ENCODE measurements at places on chromosomes 3 and 15. TPM values are rescaled to one million over a fixed set of nuclear protein-coding genes. Genes with fewer than 3 reads are reported as not detected.

CHCHD4 gene
- polyA plus RNA-seq, result 21.0 TPM

RBMS3 gene
- polyA plus RNA-seq, result 12.5 TPM

ANKRD63 gene
- 0.14 TPM for polyA plus RNA-seq

PRR20G gene
- polyA plus RNA-seq, result not detected

SPTSSB gene
- 3.0 TPM for polyA plus RNA-seq

ZNF620 gene
- 11.0 TPM for polyA plus RNA-seq

LRRIQ4 gene
- polyA plus RNA-seq, result 0.23 TPM

CCR1 gene
- 2.6 TPM for polyA plus RNA-seq

ARPIN gene
- 28.5 TPM for polyA plus RNA-seq

ITIH1 gene
- not detected for polyA plus RNA-seq

PLCB2 gene
- 8.7 TPM for polyA plus RNA-seq

GPR27 gene
- 8.1 TPM for polyA plus RNA-seq

PLA2G4B gene
- polyA plus RNA-seq, result 7.9 TPM

LRTM1 gene
- not detected for polyA plus RNA-seq

IL16 gene
- polyA plus RNA-seq, result 6.1 TPM

ISL2 gene
- polyA plus RNA-seq, result 0.08 TPM

PCOLCE2 gene
- 7.6 TPM for polyA plus RNA-seq

CACNA2D2 gene
- polyA plus RNA-seq, result 13.9 TPM

CADPS gene
- 1.2 TPM for polyA plus RNA-seq

ARGFX gene
- polyA plus RNA-seq, result not detected

SSUH2 gene
- 3.7 TPM for polyA plus RNA-seq

SNX22 gene
- 1.1 TPM for polyA plus RNA-seq

CPEB1 gene
- polyA plus RNA-seq, result 3.0 TPM

MYH15 gene
- 0.25 TPM for polyA plus RNA-seq

ZCWPW2 gene
- 2.5 TPM for polyA plus RNA-seq

ERC2 gene
- 3.5 TPM for polyA plus RNA-seq

ADCY5 gene
- polyA plus RNA-seq, result 10.8 TPM

NR1I2 gene
- polyA plus RNA-seq, result 0.54 TPM

ANKRD28 gene
- 45.2 TPM for polyA plus RNA-seq

GOLGA8Q gene
- polyA plus RNA-seq, result 1.0 TPM

MME gene
- 541 TPM for polyA plus RNA-seq

SKOR1 gene
- polyA plus RNA-seq, result 0.25 TPM

ZNF717 gene
- 17.6 TPM for polyA plus RNA-seq

CADM2 gene
- 0.83 TPM for polyA plus RNA-seq

GABRB3 gene
- polyA plus RNA-seq, result 6.5 TPM

SETD2 gene
- 74.8 TPM for polyA plus RNA-seq

CX3CR1 gene
- polyA plus RNA-seq, result 5.9 TPM

SYNPR gene
- 0.07 TPM for polyA plus RNA-seq

MYRIP gene
- polyA plus RNA-seq, result 1.7 TPM

PATL2 gene
- 0.58 TPM for polyA plus RNA-seq

C3orf22 gene
- polyA plus RNA-seq, result 0.10 TPM
